ENCODE measurements at places on chromosomes 6 and 20.

GRCh38 chr6:55678330-55679224 is 99.6 kb upstream of the HMGCLL1 start:
- no peak for DNase-seq

- no peak for DNase-seq
Observed at GRCh38 chr20:42945234-42945994, 244.3 kb downstream of the PTPRT start.

DNA sequence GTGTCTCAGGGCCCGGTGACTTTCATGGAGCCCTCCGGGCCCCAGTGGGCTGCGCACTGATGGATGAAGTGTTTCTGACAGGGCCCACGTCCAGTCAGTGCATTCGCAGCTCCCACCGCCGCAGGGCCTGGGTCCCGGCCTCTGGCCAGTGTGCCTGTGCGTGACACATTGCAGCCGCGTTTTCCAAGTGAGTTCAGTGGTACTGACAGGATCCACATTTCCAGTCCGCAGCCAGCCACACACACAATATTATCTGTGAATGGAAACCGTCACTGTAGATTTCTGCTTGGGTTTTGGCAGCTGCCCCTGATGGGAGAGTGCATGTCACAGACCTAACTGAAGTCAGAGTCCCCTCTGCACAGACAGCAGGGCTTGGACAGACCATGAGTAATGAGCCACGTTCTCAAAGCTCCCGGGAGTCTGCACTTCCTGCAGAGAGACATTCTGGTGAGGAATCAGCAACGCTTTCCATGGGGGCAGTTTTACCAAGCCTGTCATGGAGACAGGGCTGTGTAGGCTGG is 171.4 kb downstream of the MYLK4 start:
- DNase-seq, result no peak

DNA sequence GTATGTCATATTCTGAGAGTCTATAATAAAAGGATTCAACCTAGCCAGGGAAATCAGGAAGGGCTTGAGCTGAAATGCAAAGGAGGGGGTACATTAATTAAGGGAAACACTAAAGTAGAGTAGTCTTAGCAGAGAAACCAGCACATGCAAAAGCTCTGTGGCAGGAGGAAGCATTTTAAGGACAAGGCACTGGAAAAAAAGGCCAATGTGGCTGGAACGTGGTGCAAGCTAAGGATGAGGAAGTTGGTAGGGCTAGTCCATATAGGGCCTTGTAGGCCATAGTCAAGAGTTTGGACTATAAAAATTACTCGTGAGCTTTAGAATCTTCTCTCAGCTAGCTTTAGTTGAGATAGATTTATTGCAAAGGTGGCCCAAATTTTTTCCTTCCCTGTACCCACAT is 75.2 kb upstream of the TOP1 start:
- DNase-seq, result no peak

- DNase-seq, result no peak
Observed at GRCh38 chr6:156160795-156161165, 616.4 kb upstream of the ARID1B start.

GRCh38 chr6:55882718-55883569 is 7.6 kb upstream of the BMP5 start:
- DNase-seq, result no peak

GRCh38 chr6:167505782-167506181 is 180.9 kb downstream of the TTLL2 start:
- no peak for DNase-seq

GRCh38 chr20:61439251-61439650 is 187.2 kb downstream of the CDH4 start:
- no peak for DNase-seq

All from activated CD4-positive, CD25-positive, alpha-beta regulatory T cell treated with anti-CD3 and anti-CD28 coated beads, Interleukin-2, amount 50 U/mL, for 72 hours (primary cell).